Immature natural killer cell (primary cell): ENCODE measurements at places on chromosomes 1 and 21. TPM values are rescaled to one million over a fixed set of nuclear protein-coding genes. Genes with fewer than 3 reads are reported as not detected.

The TINAGL1 gene
- not detected for polyA plus RNA-seq

The ARHGEF10L gene
- not detected for polyA plus RNA-seq

- peaks cover 23% of the 10 kb centered on the region for H3K4me1 ChIP-seq
- peak overlapping the region; percentile 83 for H3K4me3 ChIP-seq
- DNase-seq = no peak
- no peaks in the 10 kb centered on the region for H3K36me3 ChIP-seq
- H3K27ac ChIP-seq = no peak overlapping the region
- H3K27me3 ChIP-seq = no peaks in the 10 kb centered on the region
These were observed 544 bp downstream of the PPM1J start for GRCh38 chr1:112714313-112715263.

GRCh38 chr1:24387636-24388175 lies 25.9 kb downstream of the STPG1 start:
- H3K27me3 ChIP-seq = peaks cover 3% of the 10 kb centered on the region
- H3K4me3 ChIP-seq = no peak overlapping the region
- no peaks in the 10 kb centered on the region for H3K36me3 ChIP-seq
- no peak for DNase-seq
- peaks cover 7% of the 10 kb centered on the region for H3K4me1 ChIP-seq

GRCh38 chr1:56191369-56191768 lies 388.0 kb downstream of the PLPP3 start:
- H3K27me3 ChIP-seq = no peaks in the 10 kb centered on the region
- H3K27ac ChIP-seq = no peak overlapping the region
- no peaks in the 10 kb centered on the region for H3K4me1 ChIP-seq
- DNase-seq = no peak
